ENCODE measurements at places on chromosomes 11 and 22.

- no peak for DNase-seq
Observed at GRCh38 chr11:115872416-115872815, 368.2 kb upstream of the CADM1 start.

- no peak for DNase-seq
Observed at GRCh38 chr11:69193629-69194028, 37.9 kb downstream of the SMIM38 start.

- DNase-seq, result no peak
Observed at GRCh38 chr11:70433038-70433437, 34.7 kb downstream of the CTTN start.

DNA sequence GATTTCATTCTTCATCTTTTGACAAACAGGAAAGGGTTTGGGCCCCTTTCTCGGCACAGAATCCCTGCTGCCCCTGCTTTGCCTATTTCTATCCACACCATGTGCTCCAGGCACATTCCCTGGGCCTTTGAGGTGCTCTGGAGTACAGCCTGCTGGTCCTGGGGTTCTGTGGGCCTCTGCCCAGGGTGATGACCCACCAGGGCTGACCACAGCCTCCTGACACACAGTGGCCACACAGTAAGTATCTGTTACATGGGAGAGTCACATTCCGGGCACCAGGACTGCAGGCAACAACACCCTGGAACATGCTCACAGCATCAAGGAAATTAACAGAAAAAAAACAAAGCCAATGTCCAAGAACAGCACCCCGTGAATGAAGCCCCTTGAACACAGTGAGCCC lies 39.1 kb downstream of the SCUBE2 start:
- no peak for DNase-seq

GRCh38 chr11:114395736-114396135 lies 4.6 kb downstream of the C11orf71 start:
- no peak for DNase-seq

GRCh38 chr22:48827904-48828555 lies 999.6 kb downstream of the BRD1 start:
- no peak for DNase-seq

Measured in HFF-Myc (cell line).